ENCODE measurements at places on chromosomes 1 and 21.

DNA sequence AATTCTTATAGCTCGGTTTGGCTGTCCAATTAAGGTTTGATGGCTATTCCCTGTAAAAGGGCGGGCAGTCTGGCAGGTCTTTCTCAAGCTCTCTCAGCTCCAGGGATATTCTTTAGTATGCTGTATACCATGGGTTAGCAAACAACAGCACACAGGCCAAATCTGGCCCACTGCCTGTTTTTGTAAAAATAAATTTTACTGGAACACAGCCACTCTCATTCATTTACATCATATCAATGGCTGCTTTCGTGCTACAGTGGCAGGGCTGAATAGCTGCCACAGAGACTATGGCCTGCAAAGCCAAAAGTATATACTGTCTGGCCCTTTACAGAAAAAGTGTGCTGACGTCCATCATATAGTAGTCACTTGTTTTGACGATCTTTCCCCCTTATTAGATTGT lies 32.0 kb downstream of the MACO1 start:
- DNase-seq = no peak

- no peak for DNase-seq
These were observed 66.9 kb downstream of the GNG12 start for GRCh38 chr1:67766141-67766978.

GRCh38 chr1:83130886-83131691 lies 867.8 kb downstream of the TTLL7 start:
- no peak for DNase-seq

DNA sequence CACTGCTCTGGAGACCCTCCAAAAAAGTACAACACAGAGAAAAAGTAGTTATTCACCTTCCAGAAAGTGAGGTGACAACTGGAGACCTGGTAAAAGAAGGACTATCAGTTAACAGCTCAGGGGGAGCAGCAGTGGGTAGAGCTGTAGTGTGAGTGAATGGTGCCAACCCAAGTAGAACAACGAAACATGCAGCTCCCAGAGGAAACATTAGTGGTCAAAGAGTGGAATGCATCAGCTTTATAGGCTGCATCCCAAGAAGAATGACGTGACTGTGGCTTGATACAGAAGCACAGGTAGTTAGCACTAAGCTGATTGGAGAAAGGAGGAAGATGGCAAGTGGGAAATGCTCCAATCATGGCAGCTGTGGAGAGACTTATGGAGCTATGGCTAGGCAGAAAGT lies 275.7 kb upstream of the CAMK1G start:
- DNase-seq = no peak

DNA sequence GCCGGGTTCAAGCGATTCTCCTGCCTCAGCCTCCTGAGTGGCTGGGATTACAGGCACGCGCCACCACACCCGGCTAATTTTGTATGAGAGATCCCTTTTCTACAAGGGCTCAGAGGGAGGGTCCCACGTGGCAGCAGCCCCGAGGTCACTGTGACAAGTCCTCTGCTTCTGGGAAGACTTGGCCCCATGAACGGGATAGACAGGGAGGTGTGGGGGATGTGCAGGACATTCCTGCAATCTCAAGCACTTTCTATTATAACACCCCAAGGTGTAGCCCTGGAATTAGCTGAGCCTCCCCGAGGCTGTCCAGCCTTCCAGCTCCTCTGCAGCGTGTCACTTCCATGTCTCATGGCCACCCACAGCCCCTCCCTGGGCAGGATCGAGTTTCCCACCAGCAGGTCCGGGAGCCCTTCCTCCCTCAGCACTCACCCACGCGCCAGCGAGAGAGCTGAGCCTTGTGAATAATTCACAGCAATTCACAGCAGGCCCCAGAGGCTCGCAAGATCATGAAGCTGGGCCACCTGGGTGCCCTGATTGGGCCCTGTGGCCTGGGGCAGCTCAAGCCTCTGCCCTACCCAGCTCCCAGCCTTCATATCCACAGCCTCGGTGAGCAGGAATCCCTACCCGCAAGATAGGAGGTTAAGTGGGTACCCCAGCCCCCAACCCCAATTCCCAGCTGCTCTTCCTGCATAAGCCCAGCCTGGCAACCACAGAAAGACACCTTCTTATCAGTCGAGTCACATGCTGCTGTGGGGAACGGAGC lies 22.8 kb upstream of the RNU1-4 start:
- no peak for DNase-seq

DNA sequence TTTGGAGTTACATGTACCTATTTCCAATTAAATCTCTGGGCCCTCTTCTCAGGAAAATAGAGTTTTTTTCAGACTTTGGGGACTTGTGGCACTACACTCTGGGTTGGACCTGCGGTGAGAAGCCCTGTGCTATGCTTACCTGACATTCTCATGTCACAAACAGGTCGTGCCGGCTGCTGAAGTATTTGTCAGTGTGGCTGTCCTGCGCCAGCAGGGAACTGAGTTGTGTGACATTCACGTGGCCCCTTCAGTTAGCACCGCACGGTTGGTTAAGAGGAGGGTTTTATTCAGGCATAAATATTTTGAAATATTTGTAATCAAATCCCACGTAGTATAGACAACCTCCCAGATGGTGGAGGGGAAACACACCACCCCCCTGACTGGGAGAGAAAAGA lies 6.3 kb upstream of the COL6A2 start:
- DNase-seq = no peak

GRCh38 chr1:110475362-110476027 lies 24.5 kb downstream of the PROK1 start:
- no peak for DNase-seq

- DNase-seq = no peak
These were observed 940.6 kb downstream of the TTLL7 start for GRCh38 chr1:83058327-83058726.

DNA sequence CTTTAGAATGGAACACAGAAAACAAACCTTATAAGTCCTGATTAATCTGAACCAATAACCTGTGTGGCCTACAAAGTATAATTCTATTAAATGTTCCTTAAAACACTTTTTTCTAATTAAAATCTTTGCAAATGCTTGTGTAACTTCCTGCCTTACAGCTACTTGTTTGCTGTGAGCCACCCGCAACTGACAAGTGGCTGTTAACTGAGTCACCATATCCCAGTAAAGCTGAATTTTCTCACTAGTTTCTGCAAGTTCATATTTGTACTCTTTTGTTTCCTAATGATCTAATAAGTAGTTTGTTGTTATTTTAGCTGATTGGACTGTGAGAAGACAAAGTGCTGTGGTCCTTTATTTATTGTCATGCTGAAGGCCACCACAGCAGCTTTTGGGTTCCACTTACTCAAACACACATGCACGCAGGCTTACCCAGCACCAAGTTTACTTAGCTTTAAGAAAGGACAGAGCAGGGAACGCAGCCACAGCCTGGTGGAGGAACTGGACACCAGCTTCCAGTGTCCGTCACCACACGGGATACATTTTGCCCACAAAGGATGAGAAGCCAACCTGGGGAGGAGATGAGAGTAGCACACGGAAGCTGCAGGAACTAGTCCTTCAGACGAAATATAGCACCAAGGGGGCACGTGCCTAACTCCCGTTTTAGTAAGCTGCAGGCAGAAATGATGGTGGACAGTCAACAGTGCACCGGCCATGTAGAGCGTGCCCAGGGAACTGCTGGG lies 47.8 kb downstream of the LCA5L start:
- DNase-seq = no peak

DNA sequence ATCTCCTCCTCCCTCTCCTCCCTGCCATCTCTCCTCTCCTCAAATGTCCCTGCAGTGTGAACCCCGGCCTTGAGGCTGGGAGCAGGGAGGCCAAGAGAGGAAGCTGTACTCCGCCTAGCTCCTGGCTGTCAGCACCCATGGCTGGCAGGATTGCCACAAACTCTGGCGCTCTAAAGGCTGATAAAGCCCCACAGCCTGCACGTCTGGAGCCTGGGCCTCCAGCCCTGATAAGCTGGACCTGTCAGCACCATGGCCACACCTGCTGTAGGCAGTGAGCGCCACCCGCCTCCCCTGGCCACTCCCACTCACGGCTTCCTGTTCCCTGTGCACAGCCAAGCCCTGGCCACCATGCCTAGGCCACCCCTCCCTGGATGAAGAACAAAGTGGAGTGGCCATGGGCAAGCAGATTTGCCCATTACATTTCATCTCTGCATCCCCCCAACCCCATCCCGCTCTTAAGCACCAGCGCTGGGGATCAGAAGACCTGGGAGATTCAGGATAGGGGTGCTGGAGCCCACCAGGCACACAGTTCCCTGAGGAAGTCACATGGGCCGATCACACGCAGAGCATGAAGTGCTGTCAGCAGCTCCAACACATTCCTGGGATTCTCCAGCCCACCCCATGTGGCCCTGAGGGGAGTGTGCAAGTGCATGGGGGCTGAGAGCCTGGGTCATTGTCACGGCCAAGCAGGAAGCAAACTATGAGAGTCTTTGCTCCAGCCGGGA lies 24.2 kb upstream of the NPPB start:
- no peak for DNase-seq

DNA sequence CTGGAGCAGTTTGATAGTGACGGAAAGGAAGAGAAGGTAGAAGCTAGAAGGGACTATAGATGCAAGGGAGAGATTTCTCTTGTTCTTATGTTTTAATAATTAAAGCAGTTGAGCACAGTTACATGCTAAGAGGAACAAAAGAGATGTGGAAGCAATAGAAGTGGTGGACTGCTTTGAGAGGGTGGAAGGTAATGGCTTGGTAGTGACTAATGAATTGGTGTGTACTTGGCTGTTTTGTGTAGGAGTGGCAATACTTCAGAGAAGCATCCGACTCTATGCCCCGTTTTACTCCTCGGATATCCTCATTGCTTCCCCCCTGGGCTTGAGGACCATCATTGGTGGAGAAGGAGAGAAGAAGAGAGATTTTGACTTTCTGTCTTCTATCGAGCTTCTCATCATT lies 12.8 kb downstream of the UTP25 start:
- DNase-seq = no peak

DNA sequence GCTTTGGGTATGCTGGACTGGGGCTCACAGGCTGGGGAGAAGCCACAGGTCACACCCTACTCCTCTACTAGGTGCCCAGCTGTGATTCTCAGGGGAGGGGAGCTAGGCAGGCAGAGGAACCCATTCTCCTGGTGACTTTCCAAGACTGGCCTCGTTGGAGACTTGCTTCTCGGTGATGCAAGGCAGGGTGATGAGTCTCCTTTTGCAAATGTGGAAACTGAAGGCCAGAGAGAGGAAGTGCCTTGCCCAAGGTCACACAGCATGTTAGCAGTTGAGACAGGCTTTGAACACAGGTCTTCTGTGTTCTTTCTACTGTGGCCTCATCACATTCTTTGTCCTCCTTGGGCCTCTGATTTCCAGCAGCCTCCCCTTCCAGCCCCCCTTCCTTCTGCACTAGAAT lies 20.5 kb upstream of the C1QA start:
- DNase-seq = no peak

- no peak for DNase-seq
These were observed 230.9 kb downstream of the DUSP10 start for GRCh38 chr1:221510793-221511503.

DNA sequence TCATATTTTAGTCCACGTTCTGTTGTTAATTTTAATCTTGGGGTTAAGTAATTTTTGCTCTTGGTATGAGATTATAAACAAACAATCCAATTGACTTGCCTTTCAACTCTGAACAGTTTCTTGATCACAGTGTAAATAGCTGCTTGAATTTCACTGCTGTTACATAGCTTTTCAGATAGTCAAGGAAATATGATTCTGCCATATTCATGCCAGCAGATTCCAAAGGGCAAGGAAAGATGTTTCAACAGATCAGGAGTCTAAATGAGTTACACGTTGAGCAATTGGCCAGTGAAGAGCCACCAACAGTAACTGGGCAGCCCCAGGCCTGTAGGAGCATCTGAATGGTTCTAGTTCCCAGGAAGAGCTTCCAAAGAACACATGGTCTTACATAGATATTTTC lies 93.6 kb downstream of the LEPR start:
- no peak for DNase-seq

DNA sequence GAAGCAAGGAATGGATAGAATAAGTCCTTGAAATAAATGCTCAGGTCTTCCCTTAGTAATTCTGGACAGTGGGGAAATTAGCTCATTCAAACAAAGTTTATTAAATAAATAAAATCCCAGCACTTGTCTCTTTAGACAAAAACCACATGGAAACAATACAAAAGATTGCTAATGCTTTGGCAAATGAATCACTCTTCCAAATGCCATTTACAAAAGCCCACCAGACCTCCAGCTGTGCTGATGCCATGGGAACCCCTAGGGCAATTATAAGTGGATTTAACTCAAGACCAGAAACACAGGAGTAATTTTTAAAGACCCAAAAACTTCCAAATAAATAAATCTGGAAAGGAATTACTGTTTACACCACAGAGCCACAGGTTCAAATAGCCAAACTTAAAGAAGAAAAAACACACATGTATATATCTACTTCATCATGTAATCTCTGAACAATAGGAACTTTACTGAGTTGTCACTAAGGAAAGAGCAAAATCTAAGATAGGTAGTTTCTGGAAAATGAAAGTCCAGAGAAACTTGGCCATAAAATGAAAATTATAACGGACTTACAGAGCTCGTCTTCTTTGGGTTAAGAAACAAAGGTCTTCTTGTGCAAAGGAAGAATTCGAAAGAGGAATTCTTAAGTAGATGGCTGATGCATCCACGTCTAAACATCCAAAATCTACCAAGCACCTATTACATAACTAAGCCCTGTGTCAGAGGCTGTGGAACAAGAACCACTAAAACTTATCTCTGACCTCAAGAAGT lies 399.4 kb downstream of the SMYD3 start:
- no peak for DNase-seq

DNA sequence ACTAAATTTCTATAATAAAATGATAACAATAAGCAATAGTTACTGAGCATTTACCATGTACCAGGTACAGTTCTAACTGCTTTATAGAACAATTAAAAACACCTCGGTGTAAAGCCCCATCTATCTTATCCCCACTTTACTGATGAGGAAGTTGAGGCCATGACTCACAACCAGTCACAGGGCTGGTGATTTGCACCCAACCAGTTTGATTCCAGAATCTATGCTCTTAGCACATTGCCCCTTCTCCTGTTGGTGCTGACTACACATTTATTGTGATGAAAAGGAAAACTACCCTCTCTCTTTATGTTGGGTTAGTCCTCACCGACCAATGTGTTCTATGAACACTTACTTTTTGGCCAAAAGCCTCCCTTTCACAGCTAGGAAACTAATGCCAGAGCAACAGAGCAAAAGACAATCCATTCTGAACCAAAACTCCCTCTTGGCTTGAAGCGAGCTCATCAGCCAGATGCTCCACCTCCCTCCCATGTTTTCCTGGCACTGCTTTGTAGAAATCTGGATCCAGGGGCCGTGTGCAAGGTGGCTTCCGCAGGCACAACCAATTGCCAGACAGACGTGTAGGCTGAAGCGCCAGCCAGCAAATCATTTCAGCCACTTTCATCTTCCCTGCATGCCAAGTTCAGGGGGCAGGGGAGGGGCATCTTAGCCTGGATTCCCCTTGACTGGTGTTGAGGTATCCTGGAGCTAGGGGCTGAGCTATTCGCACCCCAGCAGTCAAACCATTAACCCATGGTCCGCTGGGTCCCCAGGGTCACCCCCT lies 32.0 kb upstream of the SLC30A1 start:
- no peak for DNase-seq

- no peak for DNase-seq
These were observed 6.4 kb downstream of the MYOM3 start for GRCh38 chr1:24105368-24106160.

GRCh38 chr1:86774305-86775295 lies 70.2 kb downstream of the SH3GLB1 start:
- DNase-seq = no peak

All from stimulated activated CD8-positive, alpha-beta memory T cell treated with anti-CD3 and anti-CD28 coated beads, Interleukin-2, amount 100 ng/mL, for 1 hour (primary cell).